ENCODE measurements at places on chromosomes 16 and 17.
A peak's percentile ranks its signal among the peaks of the same experiment; 100 is the strongest.

GRCh38 chr17:7026471-7027115, 3.7 kb downstream of the BCL6B start:
- DNase-seq, result no peak

DNA sequence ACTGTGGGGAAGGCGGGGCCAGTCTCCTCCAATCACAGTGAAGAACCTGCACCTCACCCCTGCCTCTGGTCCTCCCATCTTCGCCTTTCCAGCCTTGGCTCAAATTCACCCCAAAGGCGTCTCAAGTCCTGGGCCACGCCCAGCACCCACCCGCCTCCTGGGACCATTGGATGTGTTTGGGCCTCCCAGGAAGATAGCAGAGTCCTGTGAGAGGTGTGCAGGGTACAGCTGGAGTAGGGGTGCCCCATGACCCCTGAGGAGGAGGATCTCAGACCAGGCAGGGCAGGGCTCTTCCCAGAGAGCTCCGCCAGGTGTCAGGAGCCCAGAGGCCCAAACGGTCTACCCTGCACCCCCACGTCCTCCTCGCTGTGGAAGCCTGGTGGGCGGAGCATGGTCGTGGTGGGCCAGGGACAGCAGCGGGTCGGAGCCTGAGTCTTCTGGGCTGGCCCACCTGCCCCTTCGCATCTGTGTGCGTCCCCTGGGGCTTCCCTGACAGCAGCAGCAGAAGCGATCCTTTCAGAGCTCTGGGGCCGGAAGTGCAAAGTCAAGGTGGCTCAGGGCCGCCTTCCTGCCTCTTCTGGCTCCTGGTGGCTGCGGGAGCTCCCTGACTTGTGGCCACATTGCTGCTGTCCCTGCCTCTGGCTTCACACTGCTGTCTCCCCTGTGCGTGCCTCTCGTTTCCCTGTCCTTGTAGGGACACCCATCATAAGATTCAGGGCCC, 34.9 kb upstream of the ZNF469 start:
- DNase-seq, result no peak

DNA sequence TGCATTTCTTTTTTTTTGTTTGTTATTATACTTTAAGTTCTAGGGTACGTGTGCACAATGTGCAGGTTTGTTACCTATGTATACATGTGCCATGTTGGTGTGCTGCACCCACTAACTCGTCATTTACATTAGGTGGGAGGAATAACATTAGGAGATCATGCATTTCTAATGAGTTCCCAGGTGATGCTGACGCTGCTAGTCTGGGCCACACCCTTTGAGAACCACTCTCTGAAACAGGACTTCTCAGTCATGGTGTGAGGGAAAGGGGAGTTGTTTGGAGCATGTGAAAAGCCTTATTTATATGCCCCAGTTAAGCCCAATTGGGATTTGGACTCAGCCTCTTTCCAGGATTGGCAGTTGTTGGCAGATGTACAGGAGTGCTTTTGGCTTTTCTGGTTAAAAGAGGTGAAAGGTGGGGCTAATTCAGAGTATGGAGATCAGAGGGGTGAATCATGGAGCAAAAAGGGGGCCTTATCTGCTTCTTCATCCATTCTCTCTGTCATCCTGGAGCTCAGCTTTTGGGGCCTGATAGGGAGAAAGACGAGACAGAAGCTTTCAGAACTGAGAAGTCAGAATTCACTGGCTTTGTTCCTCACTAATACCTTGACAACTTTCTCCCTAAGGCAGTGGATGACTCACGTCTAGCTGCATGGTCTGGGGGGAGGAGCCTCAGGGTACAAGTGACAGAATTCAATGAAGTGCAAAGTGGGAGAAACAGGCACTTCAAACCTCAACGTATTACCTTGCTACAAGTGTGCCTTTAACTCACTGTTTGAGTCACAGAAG, 180.0 kb upstream of the CACNG3 start:
- DNase-seq, result peak; percentile 8

GRCh38 chr17:42872251-42872965, 21.4 kb downstream of the AOC3 start:
- no peak for DNase-seq

DNA sequence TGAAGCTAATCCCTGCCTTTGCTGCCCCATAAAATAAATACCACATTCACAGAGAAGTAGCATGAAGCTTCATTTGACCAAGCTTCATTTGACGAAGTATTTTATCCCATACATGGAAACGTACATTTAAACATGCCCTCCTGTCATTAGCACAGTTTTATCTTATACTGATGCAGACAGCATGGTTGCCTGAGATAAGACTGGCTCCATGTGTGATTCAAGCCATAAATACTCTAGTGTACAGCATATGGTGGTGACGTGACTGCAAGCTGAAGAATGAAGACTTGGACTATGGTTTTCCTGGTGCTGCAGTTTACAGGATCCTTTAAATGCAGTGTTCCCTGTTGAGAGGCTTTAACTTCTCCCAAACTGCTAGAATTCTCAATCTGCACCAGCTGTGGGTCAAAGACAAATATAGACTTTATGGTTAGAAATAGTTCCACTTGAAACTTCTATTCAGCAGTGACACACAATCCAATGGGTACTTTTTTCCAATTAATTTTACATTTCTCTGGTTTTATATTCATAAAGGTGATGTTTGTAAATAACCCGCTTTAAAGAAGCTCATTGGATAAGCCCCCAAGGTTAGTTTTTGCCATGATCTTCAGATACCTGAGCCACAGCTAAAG, 64.9 kb downstream of the CYB561 start:
- DNase-seq, result no peak

DNA sequence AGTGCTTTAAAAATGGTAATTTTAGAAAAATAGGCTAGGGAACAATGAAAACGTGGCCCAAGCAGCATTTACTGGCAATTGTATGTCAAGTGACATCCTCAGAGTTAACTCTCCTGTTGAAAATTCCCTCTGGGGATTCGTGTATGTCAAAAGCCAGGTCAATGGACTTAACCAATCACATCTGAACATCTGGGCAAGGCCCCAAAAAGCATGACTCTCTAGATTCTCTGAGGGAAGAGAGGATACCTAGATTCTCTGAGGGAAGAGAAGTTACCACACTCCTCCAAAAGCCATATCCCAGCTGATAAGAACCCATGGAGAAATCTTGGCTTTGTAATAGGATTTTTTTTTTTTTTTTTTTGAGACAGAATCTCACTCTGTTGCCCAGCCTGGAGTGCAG, 23.5 kb downstream of the NFE2L1 start:
- DNase-seq, result no peak

DNA sequence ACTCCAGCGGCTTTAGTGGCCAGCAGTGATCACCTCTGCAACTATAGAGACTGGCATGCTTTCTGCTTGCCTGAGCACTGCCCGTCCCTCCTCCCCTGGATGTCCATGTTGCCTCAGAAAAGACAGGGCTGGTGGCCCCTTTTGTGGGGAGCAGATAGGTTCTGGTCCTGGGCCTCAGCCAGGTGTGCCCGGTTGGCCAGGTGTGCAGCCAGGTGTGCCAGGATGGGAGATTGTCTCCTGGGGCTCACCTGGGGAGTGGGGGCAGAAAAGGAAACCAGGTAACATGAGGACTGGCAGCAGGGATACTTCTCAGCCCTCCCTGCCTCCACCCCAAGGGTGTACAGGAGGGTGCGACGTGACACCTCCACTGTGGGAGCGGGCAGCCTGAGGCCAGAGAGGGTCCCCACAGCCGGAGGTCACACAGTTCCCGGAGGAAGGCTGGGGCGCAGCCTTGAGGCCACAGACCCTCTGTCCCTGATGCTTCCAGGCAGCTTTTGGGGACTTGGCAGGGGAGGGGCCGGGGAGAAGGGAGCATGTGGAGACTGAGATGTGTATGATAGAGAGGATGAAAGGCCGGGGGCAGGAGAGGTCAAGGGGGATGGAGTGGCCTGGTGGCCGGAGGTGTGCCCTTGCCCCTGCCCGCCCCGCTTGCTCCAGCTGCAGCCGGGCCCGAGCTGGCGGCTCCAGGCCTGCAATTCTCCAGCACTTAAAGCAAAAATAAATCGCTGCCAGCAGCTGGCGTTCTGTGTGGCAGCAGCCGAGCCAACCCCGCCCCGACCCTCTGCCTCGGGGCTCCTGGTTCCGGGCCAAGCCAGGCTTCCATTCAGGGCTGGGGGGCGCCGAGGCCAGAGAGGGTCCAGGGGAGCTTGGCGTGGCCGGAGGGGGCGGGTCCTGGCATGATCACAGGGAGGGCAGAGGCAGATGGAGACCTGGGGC, 6.7 kb downstream of the KCNJ12 start:
- no peak for DNase-seq

- no peak for DNase-seq
Observed at GRCh38 chr17:81967244-81967532, 6.2 kb upstream of the NOTUM start.

GRCh38 chr17:9671559-9671958, 26.2 kb downstream of the USP43 start:
- no peak for DNase-seq

DNA sequence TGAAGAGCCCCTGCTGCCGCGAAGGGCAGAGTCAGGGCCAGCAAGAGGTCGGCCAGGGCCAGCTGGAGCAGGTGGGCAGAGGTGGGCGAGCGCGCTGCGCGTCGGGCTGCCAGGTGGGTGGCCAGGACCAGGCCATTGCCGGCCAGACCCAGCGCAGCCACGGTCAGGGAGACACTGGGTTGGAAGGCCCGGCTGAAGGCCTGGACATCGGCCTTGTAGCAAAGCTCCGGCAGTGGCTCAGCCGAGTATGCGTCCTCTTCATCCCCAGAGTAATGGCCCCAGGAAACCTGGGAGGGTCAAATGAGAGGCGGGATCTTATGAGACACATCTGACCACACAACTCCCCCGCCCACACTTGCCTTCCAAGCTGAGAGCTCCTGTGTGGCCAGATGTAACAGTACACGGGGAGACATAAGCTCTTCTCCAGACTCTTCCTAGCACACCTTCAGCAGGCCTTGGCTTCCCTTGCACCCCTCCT, 1.3 kb downstream of the CCR10 start:
- DNase-seq, result no peak

- DNase-seq, result no peak
Observed at GRCh38 chr16:73065632-73066330, 17.9 kb upstream of the ZFHX3 start.

- DNase-seq, result no peak
Observed at GRCh38 chr17:29603109-29603674, 10.3 kb downstream of the ANKRD13B start.

- DNase-seq, result no peak
Observed at GRCh38 chr16:3008690-3009037, 4.1 kb upstream of the CLDN9 start.

DNA sequence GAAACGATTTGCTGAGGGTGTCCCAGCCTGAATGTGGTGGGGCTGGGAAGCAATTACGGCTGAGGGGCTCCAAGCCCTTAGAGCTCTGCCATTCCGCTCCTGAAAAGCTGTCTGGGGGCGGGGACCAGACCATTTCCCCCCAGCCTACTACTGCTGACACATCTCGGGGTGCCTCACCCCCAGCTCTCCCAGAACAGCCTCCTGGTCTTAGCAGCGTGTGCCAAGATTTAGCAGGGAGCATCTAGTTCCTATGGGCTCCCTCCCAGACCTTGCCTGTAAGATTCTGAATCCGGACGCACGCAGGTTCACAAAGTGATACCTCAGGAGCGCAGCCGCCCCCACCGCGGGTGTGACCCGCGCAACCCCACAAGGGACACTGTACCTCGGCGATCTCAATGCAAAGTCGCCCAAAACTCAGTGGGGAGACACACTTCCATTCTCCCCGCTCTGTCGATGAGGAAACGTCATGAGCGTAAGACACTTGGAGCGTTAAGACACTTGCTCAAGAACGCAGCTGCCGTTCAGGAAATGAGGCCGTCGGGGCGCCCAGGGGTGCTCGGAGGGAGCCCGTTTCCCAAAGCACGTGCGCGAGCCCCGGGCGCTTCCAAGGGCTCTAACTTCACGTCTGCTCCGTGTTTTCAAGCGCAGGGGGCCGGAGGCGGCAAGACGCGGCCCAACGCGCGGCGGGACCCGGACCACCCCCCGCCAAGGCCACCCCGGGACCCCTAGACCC, 629 bp downstream of the GEMIN4 start:
- DNase-seq, result peak; percentile 46

- DNase-seq, result no peak
Observed at GRCh38 chr16:56771558-56772279, 41.8 kb downstream of the NUP93 start.

GRCh38 chr16:9489835-9490467, 398.5 kb downstream of the HAPSTR1 start:
- DNase-seq, result no peak

DNA sequence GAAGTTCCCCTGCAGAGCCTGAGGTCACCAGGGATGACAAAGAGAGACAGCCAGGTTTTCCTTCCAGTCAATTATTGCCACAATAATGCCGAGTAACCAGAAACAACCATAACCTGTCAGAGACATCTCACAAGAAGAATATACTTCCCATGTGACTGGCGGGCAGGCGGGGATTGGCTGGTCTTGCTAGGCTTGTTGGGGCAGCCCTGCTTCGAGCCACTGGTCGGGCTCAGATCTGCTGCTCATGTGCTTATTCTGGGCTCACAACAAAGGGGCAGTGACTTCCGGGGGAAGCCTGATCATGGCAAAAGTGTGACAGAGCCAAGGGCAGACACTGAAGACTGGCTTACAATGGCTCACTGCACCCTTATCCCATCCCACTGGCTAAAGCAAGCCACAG, 48.1 kb upstream of the IRX6 start:
- no peak for DNase-seq

- no peak for DNase-seq
Observed at GRCh38 chr16:48047720-48048119, 108.1 kb downstream of the ABCC12 start.

DNA sequence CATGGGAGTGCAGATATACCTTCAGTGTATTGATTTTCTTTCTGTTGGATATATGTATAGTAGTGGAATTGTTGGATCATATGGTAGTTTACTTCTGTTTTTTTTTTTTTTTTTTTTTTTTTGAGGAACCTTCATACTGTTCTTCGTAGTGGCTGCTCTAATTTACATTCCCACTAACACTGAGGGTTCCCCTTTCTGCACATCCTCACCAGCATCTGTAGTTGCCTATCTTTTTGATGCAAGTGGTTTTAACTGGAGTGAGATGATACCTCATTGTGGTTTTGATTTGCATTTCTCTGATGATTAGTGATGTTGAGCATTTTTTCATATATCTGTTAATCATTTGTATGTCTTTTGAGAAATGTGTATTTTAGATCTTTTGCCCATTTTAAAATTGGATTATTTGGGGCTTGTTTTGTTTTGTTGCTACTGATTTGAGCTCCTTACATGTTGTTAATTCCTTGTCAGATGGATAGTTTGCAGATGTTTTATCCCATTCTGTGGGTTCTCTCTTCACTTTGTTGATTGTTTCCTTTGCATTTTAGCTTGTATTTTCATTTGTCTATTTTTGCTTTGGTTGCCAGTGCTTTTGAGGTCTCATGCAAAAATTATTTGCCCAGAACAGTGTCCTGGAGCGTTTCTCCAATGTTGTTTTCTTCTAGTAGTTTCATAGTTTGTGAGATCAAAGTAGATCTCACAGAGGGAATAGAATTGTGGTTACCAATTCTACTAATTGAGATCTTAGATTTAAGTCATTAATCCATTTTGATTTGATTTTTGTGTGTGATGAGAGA, 25.0 kb upstream of the BCAS3 start:
- DNase-seq, result no peak

Measured in T-helper 2 cell treated with Interferon-gamma antibody and Interleukin-4, amounts not matched to agents 5 μg/mL and 100 μg/mL, for 36 hours (primary cell).